ENCODE measurements at places on chromosomes 2 and 18.

GRCh38 chr2:84768840-84769239 is 112.0 kb downstream of the TRABD2A start:
- no peak for DNase-seq

GRCh38 chr2:237412988-237413776 is 782 bp downstream of the COL6A3 start:
- DNase-seq, result no peak

DNA sequence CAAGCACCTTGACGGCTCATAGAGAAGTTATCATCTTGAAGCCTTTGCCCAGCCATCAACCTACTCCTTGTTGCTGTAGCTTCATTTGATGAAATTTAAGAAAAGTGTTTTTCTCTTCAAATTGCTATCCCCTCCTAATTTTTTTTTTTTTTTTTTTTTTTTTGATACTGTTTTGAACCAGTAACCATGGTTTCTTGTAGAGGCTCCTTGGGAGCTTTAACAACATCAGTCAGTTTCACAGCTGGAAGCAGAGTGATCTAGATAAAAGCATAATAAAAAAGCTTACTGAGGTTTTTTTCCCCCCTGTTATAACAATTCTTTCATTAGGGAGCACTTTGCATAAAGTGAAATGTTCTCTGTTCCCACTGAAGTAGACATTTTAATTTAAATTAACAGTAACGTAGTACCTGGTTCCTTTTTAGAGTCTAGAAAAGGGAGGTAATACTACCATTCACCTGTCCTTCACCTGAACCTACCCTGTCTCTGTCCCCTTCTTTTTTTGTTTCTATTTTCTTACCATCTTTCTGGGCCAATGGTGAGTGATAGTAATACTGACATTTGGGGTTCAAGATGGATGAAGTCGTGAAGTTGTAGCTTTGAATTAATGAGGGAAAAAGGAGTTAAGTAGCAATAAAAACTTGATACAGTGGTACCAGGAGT is 101.5 kb downstream of the NCOA1 start:
- no peak for DNase-seq

DNA sequence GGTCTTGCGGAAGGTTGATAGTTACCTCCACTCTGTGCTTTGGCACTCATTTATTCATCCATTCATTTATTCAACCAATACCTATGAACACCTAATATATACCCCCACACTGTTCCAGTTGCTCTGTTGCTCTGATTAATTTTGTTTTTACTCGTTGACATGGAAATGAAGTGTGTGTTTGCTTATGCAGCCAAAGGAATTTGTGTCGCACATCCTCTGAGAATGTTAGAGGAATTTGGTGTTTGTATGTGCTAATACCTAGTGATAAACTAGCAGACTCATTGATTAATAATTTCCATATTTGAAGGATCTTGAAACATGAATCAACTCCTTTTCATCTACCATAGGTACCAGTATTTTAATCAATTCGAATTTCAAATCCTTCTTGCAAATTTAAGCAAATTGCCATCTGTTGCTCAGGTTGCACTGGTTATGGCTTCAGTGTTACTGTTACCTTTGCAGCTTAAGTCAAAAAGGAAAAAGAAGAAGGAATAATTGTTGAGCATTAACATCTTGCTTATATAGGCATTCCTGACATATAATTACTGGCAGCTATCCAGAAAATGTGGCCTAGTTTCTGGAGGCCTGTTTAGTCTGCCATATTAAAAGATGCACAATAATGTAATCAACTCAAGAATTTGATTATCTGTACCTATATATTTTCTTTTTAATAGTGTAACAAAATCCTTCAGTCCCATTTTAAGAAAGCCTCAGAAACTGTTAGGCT is 25.7 kb upstream of the CRIM1 start:
- DNase-seq, result no peak

- DNase-seq, result no peak
These were observed 129.6 kb downstream of the GALNT14 start for GRCh38 chr2:31008561-31009114.

DNA sequence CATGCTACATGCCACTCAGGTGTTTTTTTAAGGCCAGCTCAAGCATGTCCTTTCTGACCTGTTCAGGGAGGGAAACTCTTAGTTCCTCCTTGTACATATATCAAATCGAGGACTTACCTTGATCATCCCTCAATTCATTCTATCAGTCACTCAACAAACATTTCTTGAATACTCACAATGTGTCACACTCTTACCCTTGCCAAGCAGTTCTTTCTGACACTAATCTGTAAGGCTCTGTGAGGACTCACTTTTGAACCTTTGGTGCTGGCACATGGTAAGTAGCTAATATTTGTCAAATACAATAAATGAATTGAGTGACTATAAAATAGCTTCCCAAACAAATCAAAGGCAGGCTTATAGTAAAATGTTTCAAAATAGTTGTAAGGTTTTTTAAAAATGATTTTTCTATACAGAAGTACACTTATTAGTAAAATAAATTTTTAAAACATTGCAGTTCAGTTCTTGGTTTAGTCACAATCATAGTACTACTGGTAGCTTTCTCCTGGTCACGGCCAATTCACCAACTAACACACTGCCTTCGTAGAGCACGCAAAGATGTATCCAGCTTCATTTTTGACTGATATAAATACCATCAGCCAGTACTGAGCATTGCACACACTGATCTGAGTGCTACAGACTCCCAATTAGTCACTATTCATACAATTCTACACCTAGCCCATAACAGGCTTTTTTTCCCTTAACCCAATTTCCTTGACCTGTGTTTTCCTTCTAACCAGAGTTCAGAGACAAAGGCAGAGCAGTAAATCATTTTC is 50.9 kb downstream of the ZEB2 start:
- no peak for DNase-seq

All from SJCRH30 (cell line).